ENCODE measurements at places on chromosomes 6 and 20.

DNA sequence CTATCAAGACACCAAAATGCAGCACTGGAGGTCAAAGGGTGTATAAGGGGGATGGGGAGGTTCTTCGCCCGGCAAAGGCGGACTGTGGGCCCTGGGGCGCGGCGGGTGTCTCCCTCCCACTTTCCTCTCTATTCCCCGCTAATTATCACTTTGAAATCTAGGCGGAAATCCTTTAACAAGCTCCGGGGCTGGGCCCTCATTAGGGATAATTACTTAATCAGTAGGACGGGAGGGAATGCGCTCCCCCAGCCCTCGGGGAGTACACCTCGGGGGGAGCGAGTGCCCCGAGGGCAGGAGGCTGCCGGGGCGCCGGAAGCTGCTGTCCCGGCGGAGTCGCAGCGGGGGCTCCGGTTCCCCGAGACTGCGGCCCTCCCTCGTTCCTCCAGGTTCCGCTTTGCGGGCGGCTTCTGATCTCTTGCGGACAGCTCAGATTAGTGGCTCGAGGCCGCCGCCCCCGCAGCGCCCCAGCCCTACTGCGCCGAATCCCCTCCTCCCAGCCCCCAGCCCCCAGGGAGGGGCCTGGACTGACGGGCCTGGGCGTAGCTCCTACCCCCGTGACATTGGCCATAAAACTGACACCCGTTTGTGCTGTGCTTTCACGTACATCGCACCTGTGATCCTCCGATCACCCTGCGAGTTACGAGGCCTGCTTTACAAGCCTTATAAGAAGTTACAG, 14.7 kb downstream of the MUCL3 start:
- DNase-seq, result no peak

DNA sequence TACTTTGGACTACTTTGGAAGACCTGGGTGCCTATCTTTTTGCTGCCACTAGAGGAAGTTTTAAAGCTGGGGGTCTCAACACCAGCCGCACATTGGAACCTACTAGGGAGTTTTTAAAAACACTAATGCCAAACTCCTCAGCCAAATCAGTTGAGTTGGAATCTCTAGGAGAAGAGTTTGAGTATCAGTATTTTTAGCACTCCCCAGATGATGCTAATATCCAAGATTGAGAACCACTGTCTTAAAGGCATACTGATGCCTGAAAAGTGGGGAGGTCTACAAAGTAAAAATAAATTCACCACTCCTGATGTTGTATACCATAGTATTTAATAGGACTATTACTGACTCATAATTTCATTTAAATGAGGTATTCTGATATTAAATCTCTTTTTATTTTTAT, 62.9 kb upstream of the COL21A1 start:
- DNase-seq, result no peak

DNA sequence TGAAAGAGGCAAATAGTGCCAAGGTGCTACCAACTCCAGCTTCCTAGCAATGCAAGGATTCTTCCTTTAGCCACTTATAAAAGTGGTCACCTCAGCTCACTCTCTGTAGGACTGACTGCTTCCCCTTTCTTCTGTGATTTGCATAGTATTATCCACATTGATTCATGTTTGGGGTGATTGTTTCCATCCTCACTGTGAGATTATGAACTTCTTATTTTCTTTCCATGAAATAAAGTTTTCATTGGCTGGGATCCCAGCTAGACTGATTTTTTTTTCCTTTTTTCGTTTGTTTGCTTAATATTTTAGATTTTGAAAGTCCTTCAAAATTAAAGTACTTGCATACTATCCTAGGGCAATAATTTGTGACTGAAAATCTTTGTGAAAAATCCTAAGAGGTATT, 50.5 kb downstream of the EYA4 start:
- no peak for DNase-seq

- no peak for DNase-seq
Measured at GRCh38 chr6:140893432-140893831, 1239.3 kb upstream of the GJE1 start.

DNA sequence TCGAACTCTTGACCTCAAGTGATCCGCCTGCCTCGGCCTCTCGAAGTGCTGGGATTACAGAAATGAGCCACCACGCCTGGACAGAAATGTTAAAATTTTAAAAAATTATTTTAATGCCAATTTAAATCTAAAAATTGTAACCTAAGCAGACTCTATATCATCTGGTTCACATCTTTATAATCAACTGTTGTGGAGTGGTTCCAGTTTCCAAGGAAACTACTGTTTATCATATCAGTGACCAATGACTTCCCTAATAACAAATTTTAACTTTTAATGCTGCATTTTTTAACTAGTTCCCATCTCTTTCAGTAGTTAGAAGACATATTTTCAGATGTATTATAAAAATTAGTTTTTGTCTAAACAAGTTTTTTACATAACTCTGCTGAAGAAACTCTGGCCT, 5.2 kb upstream of the BTN3A2 start:
- DNase-seq, result no peak

Data from SW 1271 (cell line).